Stimulated activated CD8-positive, alpha-beta memory T cell treated with anti-CD3 and anti-CD28 coated beads, Interleukin-7, amount 100 ng/mL, for 1 hour (primary cell): ENCODE measurements at places on chromosomes 2 and 18.

DNA sequence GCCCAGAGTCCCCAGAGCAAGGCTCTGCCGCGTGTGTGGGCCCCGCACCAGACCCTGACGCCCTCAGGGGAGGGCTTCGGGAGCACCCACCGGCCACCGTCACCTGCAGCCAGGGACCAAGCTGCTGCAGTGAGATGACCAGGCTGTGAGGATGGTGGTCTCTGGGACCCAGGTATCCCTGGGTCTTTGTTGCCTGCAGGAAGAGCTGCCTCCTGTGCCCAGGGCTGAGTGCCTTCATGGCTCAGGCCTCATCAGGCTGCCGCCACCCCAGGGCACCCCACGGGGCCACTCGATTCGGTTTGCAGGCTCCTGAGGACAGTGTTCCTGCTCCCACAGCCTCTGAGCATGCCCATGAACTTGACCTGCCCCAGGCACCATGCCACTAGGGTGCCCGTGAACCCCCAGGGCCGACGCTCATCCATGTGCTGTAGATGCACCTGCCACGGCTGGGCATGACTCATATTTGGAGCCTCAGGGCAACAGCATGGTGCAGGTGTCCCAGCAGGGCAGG, 109.8 kb downstream of the FAM210A start:
- DNase-seq = no peak

DNA sequence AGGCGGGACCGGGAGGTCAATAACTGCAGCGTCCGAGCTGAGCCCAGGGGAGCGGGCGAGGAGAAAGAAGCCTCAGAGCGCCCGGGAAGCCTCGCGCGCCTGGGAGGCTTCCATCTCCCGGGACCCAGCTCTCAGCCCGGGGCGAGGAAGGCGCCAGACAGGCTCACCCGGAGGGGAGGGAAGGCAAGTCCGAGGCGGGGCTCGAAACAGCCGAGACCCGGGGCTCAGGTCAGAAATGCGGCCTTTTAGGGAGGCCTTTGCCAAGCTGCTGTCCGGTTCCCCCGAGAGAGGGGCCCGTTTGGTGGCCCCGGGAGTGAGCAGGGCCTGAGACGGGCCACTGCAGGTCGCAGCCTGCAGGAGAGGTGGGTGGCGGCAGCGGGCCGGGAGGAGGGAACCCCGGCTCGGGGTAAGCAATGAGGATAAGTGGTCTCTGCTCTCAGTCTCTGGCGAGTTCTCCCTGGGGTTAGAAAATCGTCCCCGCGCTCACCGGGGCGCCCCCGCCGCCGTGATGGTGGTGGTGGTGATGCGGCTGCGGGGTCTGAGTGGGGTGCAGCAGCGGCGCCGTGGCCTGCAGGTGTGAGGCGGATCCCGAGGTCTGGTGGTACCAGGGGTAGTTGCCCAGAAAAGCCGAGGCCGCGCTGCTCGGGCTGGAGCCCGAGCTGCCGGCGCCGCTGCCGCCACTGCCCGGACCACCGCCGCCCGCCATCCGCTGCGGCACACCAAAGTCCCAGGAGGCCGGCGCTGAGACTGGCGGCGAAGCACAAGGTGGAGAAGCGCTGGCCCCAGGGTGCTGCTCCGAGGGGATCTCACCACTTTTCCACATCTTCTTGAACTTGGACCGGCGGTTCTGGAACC, 2.4 kb downstream of the DLX2 start:
- DNase-seq = no peak

GRCh38 chr2:174776223-174776622, 12.0 kb upstream of the CHRNA1 start:
- no peak for DNase-seq

GRCh38 chr2:102235491-102235890, 48.7 kb downstream of the IL1RL2 start:
- no peak for DNase-seq

GRCh38 chr2:172437419-172438341, 10.3 kb downstream of the ITGA6 start:
- no peak for DNase-seq

- DNase-seq = no peak
These were observed 15.6 kb downstream of the KLF11 start for GRCh38 chr2:10059016-10059351.

DNA sequence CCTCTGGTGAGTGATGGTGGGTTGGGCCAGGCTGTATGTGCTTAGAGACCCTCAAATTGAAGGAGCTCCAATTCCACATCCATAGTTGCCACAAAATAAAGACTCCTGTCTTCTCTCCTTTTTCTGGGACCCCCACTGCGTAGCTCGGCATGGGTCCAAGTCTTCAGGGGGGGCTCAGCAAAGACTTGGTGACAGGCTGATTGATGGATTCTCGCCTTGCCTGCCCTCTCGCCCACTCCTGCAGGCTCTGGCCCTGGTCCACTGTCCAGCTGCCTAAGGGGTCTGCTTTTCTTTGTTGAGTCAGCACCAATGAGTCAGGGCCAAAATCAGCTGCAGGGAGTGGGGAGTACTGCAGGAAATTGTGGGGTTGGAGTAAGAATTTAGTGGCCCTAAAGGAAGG, 21.5 kb downstream of the RPL37A start:
- DNase-seq = no peak

- no peak for DNase-seq
These were observed 670.3 kb downstream of the GALR1 start for GRCh38 chr18:77919923-77920322.

DNA sequence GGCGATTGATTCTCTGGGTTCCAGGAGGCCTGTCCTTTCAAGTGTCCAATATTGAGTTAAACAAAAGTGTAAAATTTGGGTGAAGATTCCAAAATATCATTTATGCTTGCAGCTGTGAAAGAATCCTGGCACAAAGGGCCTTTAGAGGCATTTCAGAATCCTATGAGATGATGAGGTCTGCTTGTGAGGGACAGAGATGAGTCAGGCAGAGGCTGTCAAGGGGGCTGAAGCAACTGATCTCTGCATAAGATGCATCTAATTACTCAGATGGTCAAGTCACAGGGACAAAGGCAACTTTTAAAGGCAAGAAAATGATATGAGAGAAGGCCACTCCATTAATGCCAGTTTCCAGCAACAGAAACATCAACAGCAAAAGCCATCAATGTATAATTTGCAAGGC, 78.8 kb downstream of the FHOD3 start:
- DNase-seq = no peak

GRCh38 chr2:135600915-135601314, 69.6 kb downstream of the R3HDM1 start:
- DNase-seq = no peak

GRCh38 chr18:38644875-38645641, 1079.5 kb upstream of the CELF4 start:
- no peak for DNase-seq

GRCh38 chr2:181682026-181682789, 1.9 kb upstream of the NEUROD1 start:
- DNase-seq = no peak

DNA sequence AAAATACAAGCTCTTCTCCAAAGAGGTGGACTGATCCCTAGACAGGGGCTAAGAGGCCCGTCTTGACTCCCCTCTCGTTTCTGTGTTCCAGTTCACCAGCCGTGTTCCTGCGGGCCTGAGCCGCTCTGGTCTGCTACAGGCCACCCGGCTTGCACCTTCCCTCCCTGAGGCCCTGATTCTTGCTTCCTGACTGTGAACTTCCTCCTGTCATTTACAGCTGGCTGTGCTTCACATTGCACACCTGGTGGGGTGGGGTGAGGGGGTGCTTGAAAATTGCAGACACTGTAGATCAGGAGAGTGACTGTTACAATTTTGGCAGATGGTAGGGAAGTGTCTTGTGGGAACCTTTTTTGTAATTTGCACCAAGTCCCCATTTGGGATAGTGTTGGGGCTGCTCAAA, 64.4 kb downstream of the TSN start:
- DNase-seq = no peak

DNA sequence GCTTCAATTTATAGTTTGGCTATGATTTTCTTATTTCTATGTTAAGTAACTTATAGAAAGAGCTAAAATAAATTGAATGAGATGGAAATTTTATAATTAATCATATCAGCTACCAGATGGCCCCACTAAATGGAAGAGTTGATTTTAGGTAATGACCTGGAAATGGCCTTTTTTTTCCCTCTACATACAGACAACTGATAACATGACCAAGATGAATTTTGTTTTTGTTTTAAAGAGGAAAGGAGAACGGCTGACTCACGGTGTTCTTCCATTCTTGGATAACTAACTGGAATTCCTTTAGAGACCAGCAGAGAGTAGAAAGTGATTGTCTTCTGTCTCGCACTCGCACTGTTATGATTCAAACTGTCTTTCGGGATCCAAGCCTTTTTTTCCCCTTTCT, 91.0 kb downstream of the TMEM185B start:
- DNase-seq = no peak

DNA sequence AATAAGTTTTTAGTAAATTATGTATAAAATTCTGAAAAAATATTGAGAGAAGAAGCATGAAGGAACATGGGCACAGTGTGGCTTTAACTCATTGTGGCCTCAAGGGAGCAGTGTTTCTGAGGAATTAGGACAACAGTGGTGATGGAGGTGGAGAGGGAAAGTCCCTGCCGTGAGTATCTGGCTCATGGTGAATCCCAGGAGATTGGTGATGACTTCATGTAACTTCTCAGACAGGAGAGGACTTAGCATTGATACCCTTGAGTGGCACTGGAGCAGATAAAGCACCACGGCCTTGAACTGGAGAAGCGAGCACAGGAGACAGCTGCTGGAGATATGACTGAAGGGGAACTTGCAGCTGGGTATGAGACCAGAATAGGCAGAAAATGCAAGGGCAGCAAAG, 35.0 kb upstream of the LRP1B start:
- DNase-seq = no peak

- DNase-seq = no peak
These were observed 182.4 kb upstream of the ETAA1 start for GRCh38 chr2:67214585-67215185.

DNA sequence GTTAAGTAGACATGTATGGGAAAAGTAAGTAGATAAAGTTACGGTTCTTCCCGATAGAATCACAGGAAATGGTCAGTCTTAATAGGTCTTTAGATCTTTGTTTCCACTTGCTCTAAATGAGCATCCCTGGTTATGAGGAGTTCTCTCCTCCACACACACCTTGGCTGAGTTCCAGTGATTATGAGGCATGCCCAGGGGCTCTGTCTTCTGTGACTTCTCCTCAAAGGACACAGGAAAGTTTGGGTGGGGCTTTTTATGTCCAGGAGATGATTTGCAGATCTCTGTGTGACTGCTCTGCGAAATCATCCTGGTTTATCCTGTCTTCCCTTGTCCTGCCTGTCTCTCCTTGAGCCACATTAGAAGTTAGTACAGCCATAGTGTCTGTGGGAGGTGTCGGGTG, 83.9 kb upstream of the EML6 start:
- no peak for DNase-seq

GRCh38 chr2:36820942-36821605, 124.6 kb downstream of the VIT start:
- no peak for DNase-seq

DNA sequence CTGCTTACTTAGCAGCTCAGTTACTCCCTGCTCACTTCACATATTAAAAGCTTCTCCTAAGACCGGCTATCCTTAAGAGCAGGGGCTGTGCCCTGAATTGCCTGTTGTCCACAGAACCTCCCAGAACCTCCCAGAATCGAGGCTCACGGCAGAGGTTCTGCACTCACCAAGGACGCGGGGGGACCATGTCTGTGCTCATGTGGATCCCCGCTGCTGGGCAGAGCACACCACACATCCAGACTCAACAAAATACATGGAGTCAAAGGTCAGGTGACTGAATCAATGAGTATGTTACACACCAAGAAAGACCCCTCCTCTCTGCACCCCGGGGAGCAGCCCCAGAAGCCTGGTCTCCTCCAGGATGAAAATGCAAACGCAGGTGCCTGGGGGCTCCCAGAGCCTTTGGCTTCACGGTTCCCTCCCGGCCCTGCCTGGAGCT, 149.0 kb downstream of the MBP start:
- no peak for DNase-seq

DNA sequence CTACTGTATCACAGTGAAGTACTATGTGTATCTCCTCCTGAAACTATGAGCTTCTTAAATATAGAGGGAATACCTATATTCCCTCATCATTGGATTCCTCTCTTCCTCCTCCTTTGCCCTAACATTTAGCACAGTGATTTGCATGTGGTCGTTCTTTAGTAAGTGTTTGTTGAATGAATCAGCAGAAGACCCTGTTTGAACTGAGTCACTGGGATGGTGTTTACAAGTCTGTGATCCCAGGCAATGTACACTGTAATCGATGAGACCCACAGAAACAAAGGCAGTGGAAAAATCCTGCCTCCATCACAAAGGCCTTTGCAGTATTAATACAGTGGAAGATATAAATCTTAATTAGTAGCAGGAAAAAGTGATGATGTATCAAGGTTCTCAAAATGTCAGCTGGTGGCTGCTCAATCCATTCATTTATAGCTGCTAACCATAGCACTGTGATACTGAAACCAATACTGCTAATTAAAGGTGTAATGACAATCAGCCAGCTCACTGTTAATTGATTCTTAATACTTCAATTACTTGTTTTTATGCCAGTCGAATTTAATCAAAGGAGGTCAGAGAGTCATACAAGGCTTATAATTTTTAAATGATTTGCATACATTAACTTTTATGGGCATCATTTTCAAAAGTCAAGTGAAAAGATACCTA, 20.8 kb upstream of the MYO3B start:
- DNase-seq = no peak

DNA sequence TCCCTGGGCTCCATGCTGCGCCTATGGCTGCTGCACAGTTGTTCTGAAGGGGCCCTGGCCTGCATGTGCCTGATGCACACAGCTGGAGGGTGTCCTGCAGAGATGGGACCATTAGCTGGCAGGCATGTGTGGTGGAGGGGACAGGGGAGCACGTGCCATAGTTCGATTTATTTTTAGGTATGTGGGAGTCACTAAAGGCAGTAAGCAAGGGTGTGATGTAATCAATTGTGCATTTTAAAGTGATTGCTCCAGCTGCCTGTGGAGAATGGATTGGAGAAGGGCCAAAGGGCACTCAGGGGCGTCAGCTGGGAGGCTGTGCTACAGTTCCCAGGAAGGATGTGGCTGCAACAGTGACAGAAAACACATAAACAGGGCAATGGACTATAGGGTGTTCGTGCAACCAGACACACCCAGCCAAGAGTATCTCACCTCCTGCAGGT, 205.1 kb downstream of the ARL4C start:
- no peak for DNase-seq

DNA sequence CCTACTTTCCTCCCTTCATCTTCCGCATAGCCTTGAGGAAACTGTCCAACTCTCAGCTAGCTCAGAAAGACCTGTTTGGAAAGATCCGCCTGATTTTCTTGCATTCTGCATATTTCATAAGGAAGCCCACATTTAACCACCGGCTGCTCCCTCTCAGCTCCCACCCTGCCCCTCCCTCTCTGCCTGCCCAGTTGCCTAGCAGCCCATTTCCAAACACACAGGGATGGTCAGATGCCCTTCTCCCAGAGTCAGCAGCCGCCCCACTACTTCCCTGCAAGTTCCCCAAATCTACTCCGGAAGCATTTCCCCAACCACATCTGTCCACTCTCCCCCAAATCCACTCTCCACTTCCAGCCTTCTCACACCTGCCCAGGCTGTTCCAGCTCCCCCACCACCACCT, 96.0 kb downstream of the TNS1 start:
- no peak for DNase-seq
